ENCODE measurements at places on chromosomes 12 and 14.

GRCh38 chr12:2242816-2243215, 190.0 kb downstream of the CACNA1C start:
- DNase-seq: no peak

GRCh38 chr12:42332301-42333285, 6.6 kb downstream of the PPHLN1 start:
- peak; percentile 64 for DNase-seq

DNA sequence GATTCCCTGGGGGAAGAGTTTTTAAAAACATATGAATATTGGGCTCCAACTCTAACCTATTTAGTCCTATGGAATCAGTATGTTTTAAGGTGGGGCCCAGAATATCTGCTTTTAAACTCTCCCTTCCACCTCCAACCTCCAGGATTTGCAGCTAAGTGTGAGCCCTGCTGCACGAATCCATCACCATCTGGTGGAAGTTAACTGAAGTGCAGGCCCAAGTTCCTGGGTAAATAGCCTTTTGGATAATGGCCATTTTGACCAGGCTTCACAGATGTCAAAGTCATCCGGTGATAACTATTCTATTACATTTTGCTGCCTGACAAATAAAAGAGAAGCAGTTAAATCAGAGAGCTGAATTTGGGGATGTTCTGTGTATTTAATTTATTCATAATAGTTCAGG, 58.1 kb upstream of the RMST start:
- DNase-seq: peak; percentile 56

- DNase-seq: no peak
These were observed 146.8 kb downstream of the TMTC2 start for GRCh38 chr12:82833481-82833880.

- peak; percentile 98 for DNase-seq
These were observed at the start of gene ZNF140 for GRCh38 chr12:133080368-133081158. ZNF140 (plus strand) TSS chr12:133080923; CDS start chr12:133081321, 398 bp downstream.

DNA sequence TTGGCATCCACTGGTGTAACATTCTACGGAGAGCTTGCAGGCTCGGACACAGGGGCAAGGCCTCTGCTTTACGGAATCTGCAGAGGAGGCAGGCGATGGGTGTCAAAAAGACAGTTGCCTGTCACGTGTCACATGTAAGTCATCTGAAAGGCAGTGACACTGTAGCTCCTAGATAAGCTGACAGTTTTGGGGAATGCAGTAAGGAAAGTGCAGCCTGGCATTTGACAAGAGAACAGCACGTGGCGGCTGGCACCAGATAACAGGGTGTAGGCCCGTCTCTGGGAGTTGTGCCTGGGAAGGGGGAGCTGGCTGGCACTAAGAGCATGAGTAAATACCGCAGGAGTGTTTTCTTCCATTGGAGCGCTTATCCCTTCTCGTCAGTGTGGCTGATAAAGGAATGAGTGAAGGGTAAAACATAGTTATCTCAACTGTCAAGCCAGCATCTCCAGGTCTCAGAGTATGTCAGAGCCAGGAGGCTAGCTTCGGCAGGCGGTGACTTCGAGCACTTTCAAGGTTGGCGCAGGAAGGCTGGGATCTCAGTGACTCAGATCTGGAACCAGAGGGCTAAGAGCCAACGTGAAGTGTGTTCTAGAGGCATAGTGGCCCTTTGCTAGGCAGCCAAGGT, 26.1 kb downstream of the ADCK1 start:
- DNase-seq: no peak

DNA sequence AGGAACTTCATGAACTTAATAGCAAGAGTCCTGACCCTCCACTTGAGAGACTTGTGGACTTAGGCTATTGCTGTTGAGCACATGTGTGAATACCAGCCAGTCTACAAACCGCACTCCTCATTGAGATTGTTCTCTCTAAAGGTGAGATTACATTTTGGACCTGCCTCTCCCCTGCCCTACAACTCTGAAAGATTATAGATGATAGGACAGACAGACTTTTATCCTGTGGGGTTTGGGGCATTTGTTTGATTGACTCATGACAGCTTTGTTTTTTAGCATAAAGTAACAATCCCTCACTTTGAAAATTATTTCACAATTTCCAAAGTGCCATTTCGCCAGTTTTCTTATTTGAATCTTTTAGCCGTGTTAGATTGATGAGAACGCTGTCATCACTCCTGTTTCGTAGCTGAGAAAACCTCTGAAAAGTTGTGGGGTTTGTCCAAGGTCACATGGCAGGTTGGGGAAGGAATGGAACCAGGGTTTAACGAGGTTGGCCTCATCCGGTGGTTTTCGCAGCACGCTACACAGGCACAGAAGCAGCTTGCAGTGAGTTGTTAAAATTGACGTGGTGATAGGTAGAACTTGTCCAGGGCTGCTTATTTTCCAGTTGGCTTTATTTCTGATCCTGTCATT, 836 bp downstream of the EVL start:
- no peak for DNase-seq

GRCh38 chr12:68264158-68264855, 10.9 kb upstream of the IL22 start:
- no peak for DNase-seq

GRCh38 chr14:72775923-72776554, 117.9 kb downstream of the DPF3 start:
- no peak for DNase-seq

DNA sequence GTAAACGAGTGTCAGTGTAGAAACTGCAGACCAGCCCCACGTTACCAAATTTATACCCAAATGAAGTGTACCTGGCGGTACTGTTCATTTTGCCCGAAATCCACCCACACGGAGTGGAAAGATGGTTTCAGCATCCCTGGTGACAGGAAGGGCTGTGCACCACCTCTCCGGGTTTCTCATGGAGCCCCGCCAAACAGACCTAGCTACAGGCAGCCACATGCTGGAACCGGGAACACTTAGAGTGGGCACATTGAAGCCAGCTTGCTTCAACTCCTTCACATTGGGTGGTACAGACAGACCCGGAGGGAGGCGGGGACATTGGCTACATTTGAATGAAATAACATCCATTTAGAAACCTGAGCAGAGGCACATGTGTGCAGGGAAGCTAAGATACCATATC, 84.4 kb downstream of the PPP2R5C start:
- DNase-seq: no peak

DNA sequence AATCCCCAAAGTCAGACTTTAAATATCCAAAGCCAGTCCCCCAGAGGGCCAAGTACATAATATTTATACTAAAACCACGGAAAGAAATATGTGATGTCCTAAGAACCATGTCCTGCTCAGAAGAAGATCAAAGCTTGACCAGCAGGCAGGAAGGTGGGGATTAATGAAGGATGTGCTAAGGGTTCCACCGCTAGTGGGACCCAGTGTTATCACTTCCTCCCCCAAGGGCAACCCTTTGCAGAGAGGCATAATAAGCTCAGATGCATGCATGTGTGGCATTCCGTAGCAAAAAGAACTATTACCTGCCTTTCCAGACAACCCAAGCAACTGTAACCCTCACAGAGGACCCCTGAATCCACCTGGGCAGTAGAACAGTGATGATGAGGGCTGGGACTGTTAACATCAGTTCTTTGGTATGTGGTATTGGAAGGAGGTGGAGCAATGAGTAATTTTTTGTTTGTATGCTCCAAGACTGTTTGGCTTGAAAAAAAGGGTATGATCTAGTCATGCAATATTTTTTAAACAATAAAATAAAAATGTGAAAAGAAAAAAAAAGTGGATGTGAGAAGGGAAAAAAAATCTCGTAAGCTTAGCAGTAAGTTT, 71.7 kb upstream of the ETV6 start:
- DNase-seq: no peak

DNA sequence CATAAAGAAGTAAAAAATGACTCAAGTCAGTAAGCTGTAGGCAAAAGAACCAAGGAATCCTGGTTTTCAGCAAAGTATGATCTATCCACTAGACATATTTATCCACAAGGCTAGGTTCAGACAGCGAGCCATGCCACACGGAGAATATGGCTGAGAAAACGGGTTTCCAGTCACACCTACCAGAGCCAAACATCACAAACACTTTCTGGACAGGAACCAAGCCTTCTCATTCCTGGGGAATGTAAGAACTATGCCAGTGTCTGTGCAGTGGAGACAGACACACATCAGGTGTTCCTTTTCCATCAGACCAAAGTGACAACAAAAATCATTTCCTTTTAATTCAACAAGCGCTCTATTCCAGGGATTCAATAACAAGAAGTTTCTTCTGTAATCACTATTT, 41.1 kb downstream of the AREL1 start:
- DNase-seq: no peak

DNA sequence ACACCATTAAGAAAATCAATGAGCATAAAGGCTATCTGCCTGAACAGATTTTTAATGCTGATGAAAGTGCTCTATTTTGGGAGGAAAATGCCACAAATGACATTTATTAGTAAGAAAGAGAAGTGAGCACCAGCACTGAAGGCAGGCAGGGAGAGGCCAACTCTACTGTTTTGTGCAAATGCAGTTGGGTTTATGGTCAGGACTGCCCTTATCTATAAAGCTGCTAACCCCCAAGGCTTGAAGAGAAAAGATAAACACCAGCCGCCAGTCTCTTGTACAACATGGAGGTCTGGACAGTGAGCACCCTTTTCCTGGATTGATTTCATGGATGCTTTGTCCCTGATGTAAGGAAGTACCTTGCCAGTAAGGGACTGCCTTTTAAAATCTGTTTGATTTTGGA, 246.8 kb upstream of the SFSWAP start:
- no peak for DNase-seq

DNA sequence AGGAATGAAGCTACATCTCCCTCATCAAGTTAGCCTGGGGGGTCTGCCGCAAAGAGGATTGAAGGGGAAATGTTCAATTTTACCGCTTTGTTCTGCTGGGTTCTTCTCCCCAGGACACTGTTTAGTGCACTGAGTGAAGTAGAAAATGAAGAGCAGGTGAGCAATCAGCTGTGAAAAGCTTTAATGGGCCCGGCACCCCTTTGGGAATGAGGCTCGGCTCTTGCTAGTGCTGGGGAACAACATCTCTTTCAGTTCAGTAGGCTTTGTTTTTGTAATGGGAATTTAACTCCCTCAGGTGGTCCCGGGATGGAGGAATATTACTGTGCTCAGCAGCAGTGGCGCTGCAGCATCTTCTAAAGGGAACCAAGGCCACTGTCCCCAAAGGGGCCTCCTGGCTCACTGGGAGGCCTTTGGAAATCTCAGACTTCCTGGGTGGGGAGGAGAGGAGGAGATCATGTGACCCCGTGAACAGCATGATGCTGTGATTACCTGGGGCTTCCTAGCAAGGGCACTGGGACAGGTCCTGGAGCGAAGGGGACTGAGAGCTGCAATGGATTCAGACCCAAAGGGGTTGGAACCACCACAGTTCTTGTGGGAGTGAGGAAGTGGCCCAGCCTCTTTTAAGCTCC, 85.2 kb upstream of the MAX start:
- no peak for DNase-seq

DNA sequence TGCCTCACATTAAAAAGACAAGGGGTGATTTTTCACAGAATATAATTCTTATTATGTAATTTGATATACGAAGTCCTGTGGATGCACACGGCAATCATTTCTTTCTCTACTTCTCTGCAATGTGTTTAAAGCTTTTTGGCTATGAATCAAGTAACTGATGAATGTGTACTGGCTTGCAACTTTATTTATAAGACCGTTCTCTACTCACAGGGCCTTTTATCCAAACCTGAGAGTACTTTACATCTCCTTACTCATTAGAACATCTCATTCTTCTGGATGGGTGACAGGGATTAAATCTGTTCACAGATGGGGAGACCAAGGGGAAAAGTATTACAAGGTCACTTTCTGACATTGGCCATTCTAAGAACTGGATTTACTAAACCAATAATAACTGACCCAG, 215.8 kb upstream of the DIO2 start:
- no peak for DNase-seq

- peak; percentile 11 for DNase-seq
These were observed 29.8 kb downstream of the OR10P1 start for GRCh38 chr12:55666508-55666907.

- DNase-seq: no peak
These were observed 18.1 kb downstream of the DYRK2 start for GRCh38 chr12:67666605-67667004.

DNA sequence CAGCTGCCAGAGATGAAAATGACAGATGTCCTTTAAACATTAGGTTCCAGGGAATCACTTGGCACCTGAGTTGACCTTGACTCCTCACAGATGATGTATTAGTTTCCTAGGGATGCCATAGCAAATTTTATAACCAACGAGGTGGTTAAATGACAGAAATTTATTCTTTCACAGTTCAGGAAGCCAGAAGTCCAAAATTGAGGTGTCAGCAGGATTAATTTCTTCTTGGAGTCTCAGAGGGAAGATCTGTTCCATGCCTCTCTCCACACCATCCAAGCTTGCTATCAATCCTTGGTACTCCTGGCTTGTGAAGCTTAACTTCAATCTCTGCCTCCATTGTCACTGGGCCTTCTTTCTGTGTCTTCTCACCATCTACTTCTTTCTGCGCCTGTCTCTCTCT, 249.7 kb upstream of the BTG1 start:
- DNase-seq: no peak

DNA sequence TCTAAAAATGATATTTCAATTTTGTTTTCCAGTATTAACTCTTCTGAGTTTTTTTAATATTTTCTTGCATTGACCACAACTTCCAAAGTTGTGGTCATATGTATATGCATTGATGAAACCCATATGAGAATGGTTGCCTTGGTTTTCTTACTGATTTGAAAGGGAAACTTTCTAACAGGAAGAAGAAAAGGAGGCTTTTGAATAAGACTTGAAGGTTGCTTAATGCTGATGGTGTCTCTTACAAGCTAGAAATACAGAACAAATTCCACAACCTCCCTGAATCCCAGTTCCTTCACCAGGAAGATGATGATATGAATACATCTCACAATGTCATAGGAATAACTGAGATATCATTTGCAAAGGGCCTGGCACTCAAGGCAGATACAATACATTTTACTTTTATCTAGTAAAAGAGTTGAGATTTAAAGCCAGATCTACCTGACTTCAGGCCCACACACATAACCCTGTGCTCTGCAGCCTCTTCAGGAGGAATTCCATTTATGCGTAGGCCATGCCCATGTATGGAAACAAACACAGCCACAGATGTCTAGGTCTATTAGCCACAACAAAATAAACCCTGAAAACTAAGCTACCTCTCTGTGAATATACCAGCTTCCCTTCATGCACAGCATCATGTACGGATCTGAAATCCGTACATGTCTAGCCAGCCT, 165.4 kb upstream of the PLEKHG7 start:
- no peak for DNase-seq

Measured in testis (tissue), 5 donors.